ENCODE measurements at places on chromosomes 11 and 22. TPM values are rescaled to one million over a fixed set of nuclear protein-coding genes. Genes with fewer than 3 reads are reported as not detected.

Gene MMP11
- total RNA-seq, result 2.0 TPM

Gene RFPL2
- total RNA-seq, result not detected

- no peak for DNase-seq
Measured at GRCh38 chr11:63761931-63762653, 6.5 kb downstream of the ZFTA start.

GRCh38 chr22:46769191-46769675, 6.8 kb downstream of the TBC1D22A start:
- DNase-seq, result no peak

GRCh38 chr22:20180640-20181039, 29.8 kb upstream of the CCDC188 start:
- DNase-seq, result no peak

- DNase-seq, result no peak
Measured at GRCh38 chr11:47415091-47415854, 6.9 kb downstream of the SLC39A13 start.

DNA sequence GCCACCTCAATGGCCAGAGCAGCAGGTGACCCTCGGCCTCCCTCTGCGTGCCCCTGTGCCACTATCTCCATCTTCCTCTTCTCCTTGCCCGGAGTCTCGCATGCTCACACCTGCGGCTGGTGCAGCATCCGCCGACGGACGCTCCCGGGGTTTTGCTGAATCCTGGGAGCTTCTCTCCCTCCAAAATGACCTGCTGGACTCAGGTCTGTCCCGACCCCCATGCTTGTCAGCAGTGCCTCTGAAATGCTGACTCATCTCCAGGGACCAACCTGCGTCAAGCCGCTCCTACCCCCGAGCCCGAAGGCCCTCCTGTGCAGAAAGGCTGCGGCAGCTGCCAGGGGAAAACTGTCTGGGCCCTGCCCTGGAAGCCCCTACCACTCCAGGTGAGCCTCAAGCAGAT, 58.4 kb downstream of the CELSR1 start:
- DNase-seq, result no peak

Gene CHRDL2
- total RNA-seq, result not detected

GRCh38 chr22:31238057-31238456, 26.0 kb downstream of the LIMK2 start:
- no peak for DNase-seq

GRCh38 chr11:92482492-92483060, 258.0 kb downstream of the FAT3 start:
- no peak for DNase-seq

Gene SCGB1A1
- not detected for total RNA-seq

Gene HTR3B
- total RNA-seq, result not detected

- DNase-seq, result no peak
Measured at GRCh38 chr22:30326255-30326705, 461 bp downstream of the TBC1D10A start.

DNA sequence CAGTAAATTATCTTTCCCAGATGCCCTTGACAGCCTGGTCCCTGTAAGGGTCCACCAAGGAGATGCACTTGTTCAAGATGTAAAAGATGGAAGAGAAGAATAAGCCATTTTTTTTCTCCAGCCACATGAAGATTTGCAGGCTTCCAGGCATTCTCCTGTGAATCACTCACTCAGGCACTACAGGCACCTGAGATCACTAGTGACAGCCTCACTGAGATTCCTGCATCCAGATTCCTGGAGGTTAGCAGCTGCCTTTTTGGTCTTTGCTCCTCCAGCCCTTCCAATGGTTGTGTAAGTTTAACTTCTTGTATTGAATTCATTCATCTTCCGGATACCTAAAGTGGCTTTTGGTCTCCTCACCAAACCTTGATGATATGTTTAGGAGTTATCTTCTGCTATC, 630.2 kb upstream of the CADM1 start:
- DNase-seq, result no peak

DNA sequence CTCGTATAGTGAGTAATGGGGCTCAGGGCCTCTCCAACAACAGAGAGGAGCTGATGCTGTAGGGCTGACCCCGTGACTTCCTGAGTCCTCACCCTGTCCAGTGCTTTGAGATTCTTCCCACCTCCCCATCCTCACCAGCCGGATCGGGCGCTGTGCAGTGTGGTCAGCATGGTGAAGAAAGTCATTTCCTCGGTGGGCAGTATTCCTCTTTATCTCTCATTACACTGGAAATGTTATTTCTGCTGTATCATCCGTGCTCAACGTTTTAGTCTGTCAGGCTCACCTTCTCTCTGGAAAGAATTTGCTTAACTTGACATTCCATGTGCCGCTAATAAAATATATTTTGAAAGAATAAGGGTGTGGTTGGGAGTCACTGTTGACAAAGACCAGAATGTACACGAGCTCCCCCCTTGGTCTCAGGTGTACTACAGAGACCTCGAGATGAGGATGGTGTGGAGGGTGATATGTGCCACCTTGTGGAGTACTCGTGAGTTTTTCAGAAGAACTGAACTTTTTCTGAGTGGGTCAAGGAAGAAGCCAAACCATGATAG, 25.7 kb upstream of the SCGB1A1 start:
- no peak for DNase-seq

Gene SLN
- not detected for total RNA-seq
